ENCODE measurements at places on chromosomes 13 and 19. TPM values are rescaled to one million over a fixed set of nuclear protein-coding genes. Genes with fewer than 3 reads are reported as not detected.

CALM3 gene
- 301 TPM for total RNA-seq

APC2 gene
- 0.02 TPM for total RNA-seq

- no peak for DNase-seq
Observed at GRCh38 chr13:106424805-106425204, 110.7 kb downstream of the EFNB2 start.

DNA sequence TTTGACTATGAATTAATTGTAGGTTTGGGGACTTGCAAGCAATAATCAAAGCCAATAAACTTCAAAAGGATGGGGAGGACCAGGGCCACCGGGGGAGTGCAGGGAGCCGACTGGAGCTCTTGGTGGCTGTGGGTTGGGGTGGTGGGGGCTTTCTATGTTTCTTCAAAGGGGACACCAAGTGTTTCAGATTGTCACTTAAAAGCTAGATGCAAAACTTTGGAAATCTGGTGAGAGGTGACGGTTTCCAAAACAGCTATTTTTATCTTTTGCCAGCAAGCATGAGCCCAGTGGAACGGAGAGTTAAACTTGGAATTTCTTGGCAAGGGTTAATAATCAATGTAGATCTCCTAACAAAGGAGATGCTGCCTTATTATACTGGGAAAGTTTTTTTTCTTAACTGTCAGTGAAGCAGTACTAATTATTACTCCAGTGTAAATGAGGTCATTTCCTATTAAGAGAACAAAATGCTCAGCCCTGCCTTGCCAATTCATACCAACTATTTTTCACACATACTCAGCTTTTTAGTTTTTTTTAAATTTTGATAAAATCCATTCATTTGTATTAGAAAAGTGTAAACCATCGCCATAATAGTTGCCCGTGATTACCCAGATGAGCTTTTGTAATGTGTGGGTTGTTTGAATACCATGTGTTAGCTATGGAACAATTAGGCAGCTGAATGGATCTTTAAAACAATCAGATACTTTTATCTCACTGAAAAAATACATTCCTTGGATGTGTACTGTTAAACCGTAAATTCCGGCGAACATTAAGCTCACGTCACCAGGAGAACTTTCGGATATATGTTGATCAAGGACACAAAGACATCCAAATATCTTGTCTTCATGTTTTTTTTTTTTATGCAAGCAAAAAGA, 95.9 kb upstream of the ZNF536 start:
- DNase-seq, result no peak

- DNase-seq, result no peak
Observed at GRCh38 chr13:41809962-41810361, 150.9 kb downstream of the VWA8 start.

DNA sequence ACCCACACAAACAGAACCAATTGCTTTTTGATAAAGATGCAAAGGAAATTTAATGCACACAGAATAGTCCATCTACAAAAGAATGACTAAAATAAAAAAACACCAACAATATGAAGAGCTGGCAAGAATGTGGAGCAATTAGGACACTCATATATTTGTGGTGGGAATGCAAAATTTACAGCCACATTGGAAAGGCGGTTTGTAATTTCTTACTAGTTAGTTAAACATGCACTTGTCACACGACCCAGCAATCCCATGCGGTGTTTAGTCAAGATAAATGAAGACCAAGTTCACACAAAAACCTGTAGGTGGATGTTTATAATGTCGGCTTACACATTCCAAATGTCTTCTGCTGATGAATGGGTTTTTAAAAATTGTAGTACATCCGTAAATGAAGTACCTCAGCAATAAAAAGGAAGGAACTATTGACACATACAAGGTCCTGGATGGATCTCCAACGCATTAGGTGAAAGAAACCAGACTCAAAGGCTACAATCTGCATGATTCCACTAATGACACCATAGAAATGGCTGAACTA, 5.2 kb downstream of the GRTP1 start:
- DNase-seq, result no peak

DNA sequence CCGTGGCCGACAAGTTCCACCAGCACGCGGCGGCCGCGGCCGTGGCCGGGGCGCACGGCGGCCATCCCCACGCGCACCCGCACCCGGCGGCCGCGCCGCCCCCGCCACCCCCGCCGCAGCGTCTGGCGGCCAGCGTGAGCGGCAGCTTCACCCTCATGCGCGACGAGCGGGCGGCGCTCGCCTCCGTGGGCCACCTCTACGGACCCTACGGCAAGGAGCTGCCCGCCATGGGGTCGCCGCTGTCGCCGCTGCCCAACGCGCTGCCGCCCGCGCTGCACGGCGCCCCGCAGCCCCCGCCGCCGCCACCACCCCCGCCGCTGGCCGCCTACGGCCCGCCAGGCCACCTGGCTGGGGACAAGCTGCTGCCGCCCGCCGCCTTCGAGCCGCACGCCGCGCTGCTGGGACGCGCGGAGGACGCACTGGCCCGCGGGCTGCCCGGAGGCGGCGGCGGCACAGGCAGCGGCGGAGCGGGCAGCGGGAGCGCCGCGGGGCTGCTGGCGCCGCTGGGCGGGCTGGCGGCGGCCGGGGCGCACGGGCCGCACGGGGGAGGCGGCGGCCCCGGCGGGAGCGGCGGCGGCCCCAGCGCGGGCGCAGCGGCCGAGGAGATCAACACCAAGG, 821 bp downstream of the ONECUT3 start:
- DNase-seq, result no peak

DNA sequence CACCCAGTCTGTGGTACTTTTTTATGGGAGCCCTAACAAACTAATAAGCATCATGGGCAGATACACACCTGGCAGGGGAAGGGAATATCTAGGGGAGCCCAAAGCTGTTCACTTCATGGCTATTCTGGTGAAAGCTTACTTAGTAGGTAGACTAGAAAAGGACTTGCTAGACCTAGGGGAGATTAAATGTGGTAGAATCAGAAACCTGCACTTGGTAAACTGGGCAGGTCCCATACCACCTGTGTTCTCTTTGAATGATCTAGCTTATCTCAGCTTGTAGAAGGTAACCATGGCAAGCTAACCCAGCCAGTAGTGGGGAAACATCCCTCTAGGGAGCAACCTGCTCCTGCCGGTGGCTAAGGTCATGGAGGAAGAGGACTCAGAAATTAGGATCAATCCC, 113.9 kb upstream of the TMTC4 start:
- DNase-seq, result no peak

GRCh38 chr13:41345914-41346589, 35.0 kb downstream of the NAA16 start:
- DNase-seq, result no peak

- no peak for DNase-seq
Observed at GRCh38 chr19:50419022-50419579, 363 bp downstream of the SPIB start.

DNA sequence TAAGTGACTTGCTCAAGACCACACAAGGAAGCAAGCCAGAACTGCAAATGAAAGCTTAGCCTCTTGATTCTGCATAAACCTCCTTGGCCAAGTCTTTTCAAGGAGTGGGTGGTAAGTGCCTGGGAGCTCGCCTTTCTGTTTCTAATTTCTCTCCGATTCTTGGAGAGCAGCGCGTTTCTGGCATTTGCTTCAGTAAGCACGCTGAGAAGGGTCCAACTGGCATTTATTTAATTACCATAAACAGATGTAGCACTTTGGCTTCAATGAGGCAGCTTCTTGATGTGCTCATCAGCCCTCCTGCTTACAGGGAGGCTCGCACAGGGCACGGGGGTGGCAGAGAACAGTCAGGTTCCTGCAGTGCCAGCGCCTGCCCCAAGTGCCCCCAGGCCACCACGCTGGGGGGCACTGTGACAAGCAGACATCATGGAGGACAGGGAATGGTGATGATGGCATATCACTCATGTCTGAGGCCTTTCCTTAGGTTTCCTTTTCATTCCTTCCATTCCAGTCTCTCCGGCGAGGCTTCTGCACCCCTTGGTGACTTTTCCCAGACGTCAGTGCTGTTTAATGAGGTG, 13.3 kb downstream of the SIAH3 start:
- DNase-seq, result no peak

DNA sequence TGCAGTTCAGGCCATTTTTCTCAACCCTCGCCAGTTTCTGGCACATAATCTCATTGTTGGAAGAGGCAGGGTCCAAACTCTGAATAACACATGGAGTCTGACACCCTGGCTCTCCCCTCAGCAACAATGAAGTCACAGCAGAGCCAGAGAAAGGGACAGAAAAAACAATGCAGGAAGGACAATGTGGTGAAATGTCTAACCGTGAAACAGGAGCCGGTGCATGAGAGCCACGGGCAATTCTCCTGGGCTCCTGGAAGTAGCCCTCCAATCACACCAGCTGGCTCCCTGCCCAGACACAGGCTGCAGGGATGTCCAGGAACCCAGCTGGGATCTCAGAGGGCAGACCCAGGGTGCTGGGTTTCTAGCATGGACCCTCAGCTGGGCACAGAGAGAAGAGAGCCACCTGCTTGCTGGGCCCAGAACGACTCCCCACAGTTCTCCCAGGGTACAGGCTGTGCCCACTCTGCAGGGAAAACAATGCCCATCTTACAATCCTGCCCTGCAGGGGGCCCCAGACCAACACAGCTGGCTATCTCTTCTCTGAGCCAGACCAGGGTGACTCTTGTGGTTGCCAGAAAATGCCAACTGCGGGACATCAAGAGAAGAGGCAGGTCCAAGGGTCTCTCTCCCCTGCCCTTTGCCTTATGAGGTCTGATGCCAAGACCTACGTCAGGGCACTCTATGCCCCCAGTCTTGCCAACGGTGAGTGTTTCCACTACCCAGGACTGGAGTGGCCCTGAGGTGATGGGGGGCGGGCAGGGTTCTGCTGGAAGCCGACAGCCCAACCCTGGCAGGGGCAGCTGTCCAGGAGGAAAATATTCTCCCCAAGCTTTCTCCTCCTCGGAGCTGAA, 64.5 kb downstream of the CEBPG start:
- peak; percentile 44 for DNase-seq

FKBP8 gene
- total RNA-seq, result 139 TPM

PGLYRP1 gene
- total RNA-seq, result not detected

TSC22D1 gene
- 105 TPM for total RNA-seq

RNF17 gene
- total RNA-seq, result not detected

ZNF557 gene
- total RNA-seq, result 4.3 TPM

F10 gene
- total RNA-seq, result 7.1 TPM

SOX21 gene
- not detected for total RNA-seq

DNA sequence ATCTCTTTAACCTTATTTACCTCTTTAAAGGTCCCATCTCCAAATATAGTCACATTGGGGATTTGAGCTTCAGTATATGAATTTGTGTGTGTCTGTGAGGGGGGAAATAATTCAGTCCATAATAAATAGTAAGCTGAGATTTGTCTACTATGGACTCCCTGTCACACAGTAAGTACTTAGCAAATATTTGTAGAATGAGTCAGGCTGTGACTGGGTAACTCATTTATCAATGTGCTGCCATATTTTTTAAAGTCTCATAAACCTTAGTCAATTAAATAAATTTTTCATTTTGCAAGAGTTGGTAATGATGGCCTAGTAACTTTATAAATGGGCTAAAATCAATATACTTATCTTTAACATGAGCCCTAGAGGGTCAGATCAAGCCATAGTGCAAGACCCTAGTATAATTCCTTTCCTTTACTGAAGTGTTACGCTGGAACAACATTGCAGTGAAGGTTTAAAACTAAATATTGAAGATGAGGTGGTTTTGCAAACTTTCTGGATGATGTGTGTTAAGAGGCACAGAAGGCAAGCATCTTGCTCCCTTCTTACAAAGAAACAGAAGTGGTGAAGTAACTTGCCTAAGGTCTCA, 305.1 kb downstream of the KCNRG start:
- no peak for DNase-seq

Measured in heart right ventricle (tissue), 16 donors.